ENCODE measurements at places on chromosomes 5 and 9. TPM values are rescaled to one million over a fixed set of nuclear protein-coding genes. Genes with fewer than 3 reads are reported as not detected.

Gene ASS1
- total RNA-seq, result 31.5 TPM

Gene PCDHB16
- 20.1 TPM for total RNA-seq

Gene FOXD4L5
- total RNA-seq, result not detected

Gene ABHD17B
- total RNA-seq, result 41.2 TPM

Gene SAPCD2
- 13.5 TPM for total RNA-seq

Gene SMIM33
- total RNA-seq, result not detected

Gene SLC36A3
- not detected for total RNA-seq

Gene PCDHB11
- total RNA-seq, result 10.6 TPM

Gene FOXI1
- not detected for total RNA-seq

Gene PAPPA
- 10.5 TPM for total RNA-seq

Gene IQGAP2
- total RNA-seq, result 1.4 TPM

Gene GRXCR2
- total RNA-seq, result not detected

Gene SCGB3A2
- 1.2 TPM for total RNA-seq

Gene MAMDC2
- 0.22 TPM for total RNA-seq

Gene CA9
- not detected for total RNA-seq

Gene DAB2IP
- total RNA-seq, result 32.9 TPM

Gene ANKHD1
- total RNA-seq, result 105 TPM

Gene DMXL1
- 24.2 TPM for total RNA-seq

Gene LRRC19
- total RNA-seq, result not detected

Gene ADGRD2
- not detected for total RNA-seq

Gene MROH2B
- total RNA-seq, result not detected

Gene ZFP2
- total RNA-seq, result 2.2 TPM

Gene TSSK1B
- total RNA-seq, result 0.54 TPM

Gene ODF2
- 40.7 TPM for total RNA-seq

Gene ZNF879
- 5.7 TPM for total RNA-seq

Gene CETN3
- total RNA-seq, result 28.7 TPM

Gene SEMA4D
- total RNA-seq, result 192 TPM

Gene VCAN
- 152 TPM for total RNA-seq

Gene SEMA5A
- total RNA-seq, result 0.51 TPM

Gene PCDHA12
- total RNA-seq, result 32.4 TPM

Gene ADAMTSL1
- 0.91 TPM for total RNA-seq

Gene F2RL2
- not detected for total RNA-seq

Gene PCDHA9
- 18.9 TPM for total RNA-seq

Gene FRRS1L
- total RNA-seq, result 4.4 TPM

Gene FAM221B
- not detected for total RNA-seq

Gene PCDHGA10
- total RNA-seq, result 16.6 TPM

Gene FAM153A
- total RNA-seq, result not detected

Gene ENHO
- 11.5 TPM for total RNA-seq

Data from glutamatergic neuron (in vitro differentiated cells).